ENCODE measurements at places on chromosomes 12 and 14.

- no peak for DNase-seq
Measured at GRCh38 chr14:31505411-31505810, 17.6 kb upstream of the GPR33 start.

- DNase-seq = no peak
Measured at GRCh38 chr12:112446008-112446725, 27.4 kb downstream of the PTPN11 start.

- no peak for DNase-seq
Measured at GRCh38 chr14:100031506-100032281, 33.5 kb upstream of the EVL start.

DNA sequence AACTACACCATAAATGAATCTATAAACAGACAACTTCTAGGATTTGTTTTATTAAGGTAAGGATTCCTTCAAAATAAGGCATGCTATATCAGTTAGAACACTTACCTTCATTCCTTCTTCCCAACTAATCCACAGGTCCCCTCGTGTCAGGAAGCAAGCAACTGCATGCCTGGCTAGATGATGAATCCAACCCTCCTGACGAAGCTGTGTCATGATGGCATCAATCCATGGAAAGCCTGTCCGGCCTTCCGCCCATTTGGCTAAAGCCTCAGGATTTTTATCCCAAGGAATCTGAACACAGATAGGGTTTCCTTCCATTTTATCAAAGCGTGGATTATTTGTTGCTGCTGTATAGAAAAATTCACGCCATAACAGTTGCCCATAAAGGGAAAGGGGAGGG lies 12.5 kb upstream of the MTERF2 start:
- DNase-seq = no peak

GRCh38 chr14:20587489-20588154 lies at the start of gene RNASE11:
Gene RNASE11, minus strand, starts transcription at chr14:20588001.
- DNase-seq = no peak

- no peak for DNase-seq
Measured at GRCh38 chr12:94793191-94793595, 142.8 kb upstream of the TMCC3 start.

DNA sequence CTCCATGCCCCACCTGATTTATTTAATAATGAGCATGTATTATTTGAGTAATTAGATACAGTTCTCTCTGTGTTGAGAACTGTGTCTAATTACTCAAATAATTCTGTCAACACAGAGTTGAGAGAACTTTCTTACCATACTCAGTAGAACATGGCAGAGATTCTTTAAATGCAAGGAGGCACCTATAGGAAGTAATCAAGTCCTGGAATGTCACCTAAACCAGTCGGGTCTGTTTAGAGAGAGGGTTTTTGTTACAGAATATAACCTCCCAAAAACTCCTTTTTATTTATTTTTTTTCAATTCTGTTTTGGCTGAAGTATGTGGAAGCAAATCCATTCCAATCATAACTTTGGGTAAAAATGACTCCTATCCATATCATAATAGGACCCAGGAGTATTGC lies 37.5 kb upstream of the CIT start:
- DNase-seq = no peak

All from omental fat pad (tissue), 4 donors.